ENCODE measurements at places on chromosomes 1 and 21.

DNA sequence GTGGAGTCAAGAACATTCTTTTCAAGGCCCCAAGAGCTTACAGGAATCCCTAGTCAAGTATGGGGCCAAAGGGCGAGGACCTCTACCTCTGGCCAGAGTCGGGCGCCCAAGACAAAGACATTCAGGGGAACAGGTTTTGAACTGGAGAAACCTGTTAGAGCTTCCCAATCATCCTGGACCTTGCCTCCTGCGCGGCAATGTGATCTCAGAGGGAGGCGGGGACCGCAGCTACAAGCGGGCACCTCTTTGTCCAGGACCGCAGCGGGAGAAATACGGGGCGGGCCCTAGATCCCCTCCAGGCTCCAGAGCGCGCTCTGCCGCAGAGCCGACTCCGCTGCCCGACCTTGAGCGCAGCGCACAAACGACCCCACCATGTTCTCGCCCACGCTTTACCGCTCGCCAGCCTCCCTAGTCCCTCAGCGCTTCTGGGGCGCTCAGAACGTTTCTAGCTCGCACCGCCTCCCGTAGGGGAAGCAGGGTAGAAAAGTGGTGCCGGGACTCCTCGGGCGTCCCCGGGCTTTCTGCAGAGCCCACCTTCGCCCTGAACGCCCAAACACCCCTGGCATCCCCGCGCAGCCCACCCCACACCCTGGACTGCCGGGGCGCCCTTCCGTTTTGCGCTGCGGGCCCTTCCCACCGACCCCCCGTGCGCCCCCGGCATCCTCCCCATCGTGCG, 28.1 kb downstream of the RABIF start:
- H3K27ac ChIP-seq = no peak overlapping the region
- H3K4me3 ChIP-seq = peak overlapping the region; percentile 58
- peak; percentile 81 for DNase-seq
- H3K4me1 ChIP-seq = no peaks in the 10 kb centered on the region
- H3K27me3 ChIP-seq = no peaks in the 10 kb centered on the region
- no peaks in the 10 kb centered on the region for H3K36me3 ChIP-seq

DNA sequence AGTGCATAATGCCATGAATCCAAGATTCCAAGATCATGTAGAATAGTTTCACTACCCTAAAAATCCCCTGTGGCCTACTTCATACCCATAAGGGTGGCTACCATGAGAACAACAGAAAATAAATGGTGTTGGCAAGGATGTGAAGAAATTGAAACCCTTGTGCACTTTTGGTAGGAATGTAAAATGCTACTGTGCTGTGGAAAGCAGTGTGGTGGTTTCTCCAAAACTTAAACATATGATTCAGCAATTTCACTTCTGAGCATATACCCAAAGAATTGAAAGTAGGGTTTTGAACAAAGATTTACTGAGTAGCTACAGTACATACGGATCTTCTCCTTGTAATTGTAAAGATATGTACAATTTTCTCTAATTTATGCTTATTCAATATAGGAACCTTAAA, 16.0 kb downstream of the FNBP1L start:
- H3K4me1 ChIP-seq = no peaks in the 10 kb centered on the region
- no peak for DNase-seq
- no peaks in the 10 kb centered on the region for H3K27me3 ChIP-seq
- H3K4me3 ChIP-seq = no peak overlapping the region
- H3K27ac ChIP-seq = no peak overlapping the region
- no peaks in the 10 kb centered on the region for H3K36me3 ChIP-seq

DNA sequence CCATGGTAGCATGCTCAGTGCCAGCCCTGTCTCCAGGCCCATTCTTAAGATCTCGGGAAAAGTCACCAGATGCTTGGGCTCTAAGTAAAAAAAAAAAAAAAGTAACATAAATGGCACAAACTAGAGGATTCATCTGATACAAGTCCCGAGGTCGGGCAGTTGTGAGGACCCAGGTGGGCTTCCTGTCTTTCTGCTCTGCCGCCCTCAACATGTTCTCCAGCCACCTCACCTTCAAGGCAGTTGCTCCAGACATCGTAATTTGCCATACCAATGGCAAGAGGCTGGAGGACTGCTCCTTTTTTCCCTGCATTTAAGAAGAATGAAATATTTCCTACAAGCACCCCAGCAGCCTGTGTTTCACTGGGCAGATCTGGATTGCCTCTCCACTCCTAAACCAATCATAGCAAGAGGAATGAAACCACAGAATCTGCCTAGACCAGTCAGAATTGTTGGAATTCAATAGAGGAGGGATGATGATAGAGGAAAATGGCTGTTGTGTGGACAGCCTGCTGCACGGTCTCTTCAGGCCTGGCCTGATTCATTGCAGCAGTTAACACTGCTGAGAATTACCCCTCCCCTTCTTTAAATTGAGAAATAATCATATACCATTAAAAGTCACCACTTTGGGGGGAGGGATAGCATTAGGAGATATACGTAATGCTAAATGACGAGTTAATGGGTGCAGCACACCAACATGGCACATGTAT, 5.4 kb downstream of the HMGN2 start:
- H3K4me3 ChIP-seq = no peak overlapping the region
- no peak for DNase-seq
- H3K36me3 ChIP-seq = no peaks in the 10 kb centered on the region
- H3K27me3 ChIP-seq = no peaks in the 10 kb centered on the region

DNA sequence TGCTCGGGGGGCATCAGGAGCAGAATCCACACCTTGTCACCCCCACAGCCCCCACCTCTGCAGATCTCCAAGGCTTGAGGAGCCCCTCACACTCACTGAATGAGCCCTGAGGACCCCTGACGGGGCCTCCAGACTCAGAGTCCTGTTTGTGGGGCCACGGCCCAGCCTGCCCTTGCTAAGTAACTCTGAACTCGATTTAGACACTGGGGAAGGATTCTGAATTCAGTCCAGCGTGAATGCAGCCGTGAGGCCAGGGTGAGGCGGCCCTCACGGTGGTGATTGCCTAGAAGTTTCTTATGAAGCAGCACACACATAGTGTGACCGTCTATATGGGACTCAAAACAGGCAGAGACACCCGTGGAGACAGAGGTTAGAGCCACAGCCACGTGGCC, 58.9 kb upstream of the ADARB1 start:
- no peaks in the 10 kb centered on the region for H3K4me1 ChIP-seq
- no peak for DNase-seq
- H3K36me3 ChIP-seq = no peaks in the 10 kb centered on the region
- H3K27me3 ChIP-seq = no peaks in the 10 kb centered on the region

- H3K27me3 ChIP-seq = no peaks in the 10 kb centered on the region
- no peaks in the 10 kb centered on the region for H3K4me1 ChIP-seq
- no peaks in the 10 kb centered on the region for H3K36me3 ChIP-seq
- DNase-seq = no peak
These were observed 58.5 kb downstream of the EIF4G3 start for GRCh38 chr1:21118167-21118566.

GRCh38 chr1:33292726-33293340, 28.1 kb downstream of the A3GALT2 start:
- H3K27ac ChIP-seq = peak overlapping the region; percentile 49
- H3K36me3 ChIP-seq = peaks cover 2% of the 10 kb centered on the region
- H3K4me3 ChIP-seq = no peak overlapping the region

DNA sequence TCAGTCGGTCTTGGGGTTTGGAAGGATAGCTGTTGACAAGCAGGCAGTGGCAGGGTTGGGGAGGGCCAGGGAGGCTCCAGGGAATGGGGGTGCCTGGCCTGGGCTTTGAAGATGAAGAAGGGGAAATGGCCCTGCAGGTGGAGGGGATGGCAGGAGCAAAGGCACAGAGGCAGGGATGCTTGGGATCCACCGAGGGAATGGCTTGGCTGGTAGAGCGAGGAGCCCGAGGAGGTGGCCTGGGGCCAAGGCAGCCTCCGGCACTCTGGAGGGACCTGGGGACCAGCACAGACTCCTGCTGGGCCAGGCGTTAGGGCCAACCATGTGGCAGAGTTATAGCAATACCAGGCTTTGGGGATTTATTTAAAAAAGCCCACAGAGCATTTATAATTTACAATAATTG, 62.9 kb upstream of the EDN2 start:
- no peaks in the 10 kb centered on the region for H3K27me3 ChIP-seq
- H3K27ac ChIP-seq = no peak overlapping the region
- no peak for DNase-seq
- H3K36me3 ChIP-seq = no peaks in the 10 kb centered on the region
- H3K4me1 ChIP-seq = no peaks in the 10 kb centered on the region
- no peak overlapping the region for H3K4me3 ChIP-seq

- no peaks in the 10 kb centered on the region for H3K27me3 ChIP-seq
- DNase-seq = no peak
- no peaks in the 10 kb centered on the region for H3K4me1 ChIP-seq
- no peak overlapping the region for H3K4me3 ChIP-seq
- no peak overlapping the region for H3K27ac ChIP-seq
- no peaks in the 10 kb centered on the region for H3K36me3 ChIP-seq
These were observed 16.8 kb downstream of the LRP8 start for GRCh38 chr1:53310847-53311681.

- no peak for DNase-seq
- no peaks in the 10 kb centered on the region for H3K4me1 ChIP-seq
- H3K4me3 ChIP-seq = no peak overlapping the region
- no peaks in the 10 kb centered on the region for H3K36me3 ChIP-seq
These were observed 124.9 kb downstream of the KCNK1 start for GRCh38 chr1:233738850-233739249.
